H1 (cell line): ENCODE measurements at places on chromosomes 4 and X. TPM values are rescaled to one million over a fixed set of nuclear protein-coding genes. Genes with fewer than 3 reads are reported as not detected.

DNA sequence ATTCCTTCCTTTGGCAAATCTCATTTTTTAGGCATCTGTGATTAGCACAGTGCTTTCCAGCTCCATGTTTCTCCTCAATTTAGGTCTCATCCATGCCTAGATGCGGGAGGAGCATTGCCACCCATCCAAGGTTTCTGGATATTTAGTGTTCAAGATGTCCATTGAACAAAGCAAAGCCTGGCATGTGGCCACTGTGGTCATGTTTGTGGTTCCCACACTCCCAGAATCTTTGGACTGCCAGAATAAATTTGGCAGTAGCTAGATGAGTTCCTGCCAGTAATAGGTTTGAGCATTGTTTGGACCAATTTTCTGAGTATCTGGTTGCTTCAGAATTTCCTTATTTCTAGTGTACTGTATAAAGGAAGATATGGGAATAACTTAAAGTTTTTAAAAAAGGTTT, 1124.1 kb downstream of the ADGRL3 start:
- no peaks in the 10 kb centered on the region for H3K4me1 ChIP-seq
- DNase-seq, result no peak
- H3K27ac ChIP-seq, result no peak overlapping the region

GRCh38 chr4:42816189-42816879, 76.2 kb upstream of the GRXCR1 start:
- no peaks in the 10 kb centered on the region for H3K36me3 ChIP-seq
- no peak overlapping the region for H3K27ac ChIP-seq
- H3K4me3 ChIP-seq, result no peak overlapping the region
- DNase-seq, result no peak
- no peaks in the 10 kb centered on the region for H3K27me3 ChIP-seq
- H3K4me1 ChIP-seq, result no peaks in the 10 kb centered on the region

The RHOXF2 gene
- not detected in 2 replicates for total RNA-seq

The GSTCD gene
- 22.0 and 24.6 TPM in 2 replicates for total RNA-seq

The CFAP99 gene
- total RNA-seq, result not detected in 2 replicates

GRCh38 chr4:182513587-182514291, 270.5 kb downstream of the TENM3 start:
- no peak overlapping the region for H3K27ac ChIP-seq
- H3K4me3 ChIP-seq, result no peak overlapping the region
- DNase-seq, result no peak
- H3K36me3 ChIP-seq, result no peaks in the 10 kb centered on the region
- H3K27me3 ChIP-seq, result no peaks in the 10 kb centered on the region

The GPAT3 gene
- total RNA-seq, result 1.8 and 2.0 TPM in 2 replicates

- no peaks in the 10 kb centered on the region for H3K36me3 ChIP-seq
- no peak overlapping the region for H3K4me3 ChIP-seq
- no peaks in the 10 kb centered on the region for H3K4me1 ChIP-seq
- no peak for DNase-seq
- H3K27ac ChIP-seq, result no peak overlapping the region
These were observed 44.9 kb upstream of the NDST4 start for GRCh38 chr4:115158296-115158695.

The TLR8 gene
- not detected in 2 replicates for total RNA-seq

- H3K4me3 ChIP-seq, result no peak overlapping the region
- H3K27me3 ChIP-seq, result peaks cover 91% of the 10 kb centered on the region
- DNase-seq, result no peak
- H3K27ac ChIP-seq, result no peak overlapping the region
- peaks cover 18% of the 10 kb centered on the region for H3K4me1 ChIP-seq
These were observed 23.7 kb downstream of the DOK7 start for GRCh38 chr4:3486541-3487540.

The MAGEB18 gene
- total RNA-seq, result not detected in 2 replicates

DNA sequence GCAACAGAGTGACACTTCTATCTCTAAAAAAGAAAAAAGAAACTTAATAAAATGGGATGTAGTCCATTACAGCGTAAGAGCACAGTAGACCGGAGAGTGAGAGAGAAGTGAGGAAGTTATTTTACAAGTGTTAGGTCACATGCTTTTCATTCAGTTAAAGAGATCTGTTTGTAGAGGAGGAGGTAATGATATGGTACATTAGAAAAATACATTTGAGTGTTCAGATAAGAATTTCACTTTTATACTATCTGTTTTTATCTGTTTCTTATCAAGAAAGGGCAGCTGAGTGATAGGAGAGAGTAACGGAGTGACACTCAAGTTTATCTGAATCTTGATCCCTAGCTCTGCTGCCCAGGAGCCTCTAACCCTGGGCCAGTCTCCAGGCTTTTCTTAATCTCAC, 38.9 kb downstream of the FNIP2 start:
- peaks cover 4% of the 10 kb centered on the region for H3K4me1 ChIP-seq
- DNase-seq, result no peak
- no peaks in the 10 kb centered on the region for H3K27me3 ChIP-seq
- no peak overlapping the region for H3K4me3 ChIP-seq
